ENCODE measurements at places on chromosomes 13 and 19. TPM values are rescaled to one million over a fixed set of nuclear protein-coding genes. Genes with fewer than 3 reads are reported as not detected.

GRCh38 chr13:97212004-97212403, 10.1 kb upstream of the MBNL2 start:
- no peak for DNase-seq

DNA sequence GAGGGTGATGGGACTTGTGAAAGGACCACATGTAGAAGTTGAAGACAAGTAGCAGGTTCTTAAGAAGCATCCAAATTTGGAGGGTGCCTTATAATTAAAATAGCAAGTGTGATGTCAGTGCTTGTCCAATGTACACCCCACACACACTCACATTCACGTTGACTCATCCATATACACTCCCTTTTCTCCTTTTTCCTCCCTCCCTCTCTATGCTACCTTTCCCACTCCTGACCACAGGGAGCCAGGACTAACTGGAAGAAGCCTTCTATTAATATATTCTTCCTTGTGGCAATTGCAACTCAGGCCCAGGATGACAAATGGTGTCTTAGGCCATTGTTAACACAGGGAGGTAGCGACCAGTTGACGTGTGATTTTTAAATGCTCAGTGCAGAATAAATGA, 16.3 kb upstream of the GPR183 start:
- DNase-seq = no peak

DNA sequence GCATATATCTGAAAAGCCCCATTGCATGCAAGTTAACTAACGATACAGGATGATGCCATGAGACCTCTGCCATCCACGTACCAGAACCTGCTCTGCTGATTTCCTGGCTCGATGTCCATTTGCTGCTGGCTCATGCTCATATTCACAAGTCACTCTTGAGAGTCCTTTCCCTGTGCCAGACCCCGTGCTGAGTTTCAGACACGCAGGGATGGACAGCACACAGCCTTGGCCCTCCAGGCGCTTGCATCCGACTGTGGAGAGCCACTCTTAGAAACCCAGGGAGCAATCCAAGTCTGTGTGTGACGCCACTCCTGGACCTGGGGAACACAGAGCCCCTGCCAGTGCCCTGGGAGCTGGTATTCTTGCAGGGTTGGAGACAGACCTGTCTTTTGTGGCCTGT, 37.6 kb upstream of the TSHZ3 start:
- no peak for DNase-seq

OR7A10 gene
- total RNA-seq = not detected

PRR12 gene
- total RNA-seq = 1.0 TPM

DNA sequence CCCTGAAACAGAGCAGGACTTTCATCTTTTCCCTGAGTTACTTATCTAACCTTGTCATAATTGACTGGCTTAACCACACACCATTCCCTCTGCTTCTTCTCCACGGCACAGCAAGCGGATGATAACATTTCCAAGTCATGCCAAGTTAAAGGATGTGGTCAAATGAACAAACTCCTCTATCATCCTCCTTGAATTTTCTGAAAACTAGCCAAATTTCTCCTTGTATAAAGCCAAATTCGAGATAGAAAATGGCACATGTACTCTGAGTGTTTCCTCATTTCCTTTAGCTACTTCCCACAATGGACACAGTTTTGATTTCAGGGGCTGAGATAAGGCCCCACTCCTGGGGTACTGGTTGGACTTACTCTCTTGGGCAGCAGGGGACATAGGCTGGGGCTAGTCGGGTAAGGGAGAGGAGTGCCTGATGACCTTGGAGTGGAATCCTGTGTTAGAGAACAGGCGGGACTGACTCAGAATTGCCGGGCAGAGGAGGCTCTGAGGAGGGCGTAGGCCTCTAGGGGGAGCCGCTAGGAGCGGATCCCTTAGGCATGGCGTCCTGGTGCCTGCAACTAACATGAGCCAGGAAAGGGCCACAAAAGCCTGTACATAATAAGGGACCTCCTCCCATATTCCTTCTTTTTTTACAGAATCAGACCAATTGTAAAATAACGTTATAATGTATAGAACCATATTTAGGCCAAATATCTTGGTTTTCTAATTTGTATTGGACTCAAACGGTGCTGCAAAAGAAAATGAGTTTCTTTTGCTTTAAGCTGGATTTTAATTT, 20.3 kb upstream of the TMTC4 start:
- DNase-seq = peak; percentile 60
